ENCODE measurements at places on chromosomes 3 and 15.
A peak's percentile ranks its signal among the peaks of the same experiment; 100 is the strongest.

GRCh38 chr3:122006267-122006666, 15.8 kb downstream of the ILDR1 start:
- DNase-seq = no peak

GRCh38 chr3:122969585-122970469, 57.7 kb downstream of the SEMA5B start:
- peak; percentile 20 for DNase-seq

DNA sequence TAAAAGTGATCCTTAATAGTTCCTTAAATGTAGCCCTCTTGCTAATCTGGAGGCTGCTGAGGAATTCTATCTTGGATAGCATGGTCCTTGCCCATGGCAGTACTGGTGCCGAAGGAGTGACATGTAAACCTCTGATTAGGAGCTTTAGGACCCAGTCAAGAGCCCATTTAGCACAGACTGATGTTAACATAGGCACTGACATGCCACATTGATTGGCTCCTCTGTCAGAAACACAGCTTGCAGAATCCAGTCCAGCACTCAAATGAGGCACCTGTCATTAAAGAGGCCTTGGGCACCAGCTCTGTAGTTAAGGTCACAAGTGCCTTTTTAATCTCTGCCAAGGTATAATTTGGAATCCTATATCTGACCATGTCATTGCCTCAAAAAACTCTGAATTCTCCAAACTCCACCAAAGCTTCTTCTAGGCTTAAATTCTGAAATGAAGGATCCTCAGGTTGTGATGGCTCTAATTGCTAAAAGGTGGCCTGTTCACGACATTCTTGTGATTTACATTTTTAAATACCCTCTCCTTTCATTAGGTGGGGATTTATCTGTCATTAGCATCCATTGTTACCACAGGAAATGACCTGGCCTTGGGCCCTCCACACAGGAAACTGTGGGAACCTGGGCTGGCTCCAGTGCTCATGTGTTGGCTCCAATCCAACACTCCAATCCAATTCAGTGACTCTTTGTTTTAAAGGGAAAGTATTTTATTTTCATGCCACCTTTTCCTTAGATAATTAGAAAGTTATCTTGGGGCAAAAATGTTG, 57.3 kb upstream of the RNF7 start:
- DNase-seq = no peak

GRCh38 chr3:16790432-16791400, 94.0 kb upstream of the PLCL2 start:
- no peak for DNase-seq

Data from AG09309 (cell line).